ENCODE measurements at places on chromosomes 1 and 21.

DNA sequence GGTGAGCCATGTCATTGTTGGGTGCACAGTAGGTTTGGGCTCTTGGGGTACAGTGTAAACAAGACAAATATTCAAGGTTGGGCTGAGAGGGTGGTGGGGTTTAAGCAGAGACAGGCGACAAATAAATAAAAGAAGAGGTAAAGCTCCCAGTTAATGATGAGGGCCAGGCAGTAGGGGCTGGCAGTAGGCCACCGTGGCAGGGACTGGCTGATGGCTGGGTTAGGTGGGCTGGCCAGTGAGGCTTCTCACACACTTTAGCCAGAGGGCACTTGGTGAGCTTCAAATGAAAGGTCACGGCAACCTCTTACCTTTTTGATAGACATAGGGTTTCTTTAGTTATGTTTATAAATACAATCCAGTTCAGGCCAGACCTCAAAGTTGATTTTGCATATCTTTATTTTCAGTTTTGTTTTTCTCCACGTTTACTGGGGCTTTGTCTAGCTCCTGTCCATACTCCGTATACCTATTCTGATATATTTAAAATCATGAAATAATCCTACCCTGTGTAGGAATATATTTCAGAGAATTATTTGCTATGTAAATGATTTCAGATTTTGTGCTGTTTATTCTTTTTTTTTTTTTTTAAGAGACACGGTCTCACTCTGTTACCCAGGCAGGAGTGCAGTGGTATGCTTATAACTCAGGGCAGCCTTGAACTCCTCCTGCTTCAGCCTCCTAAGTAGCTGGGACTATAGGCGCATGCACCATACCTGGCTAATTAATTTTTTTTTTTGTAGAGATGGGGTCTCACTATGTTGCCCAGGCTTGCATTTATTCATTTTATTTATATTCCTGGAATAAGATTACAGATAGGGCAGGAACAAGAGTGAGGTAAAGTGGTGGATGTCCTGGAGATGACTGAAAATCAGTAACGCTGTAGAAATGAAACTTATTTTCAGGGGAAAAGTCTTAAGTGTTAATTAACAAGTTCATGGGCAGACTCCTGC is 122.7 kb downstream of the RYR2 start:
- DNase-seq = no peak

DNA sequence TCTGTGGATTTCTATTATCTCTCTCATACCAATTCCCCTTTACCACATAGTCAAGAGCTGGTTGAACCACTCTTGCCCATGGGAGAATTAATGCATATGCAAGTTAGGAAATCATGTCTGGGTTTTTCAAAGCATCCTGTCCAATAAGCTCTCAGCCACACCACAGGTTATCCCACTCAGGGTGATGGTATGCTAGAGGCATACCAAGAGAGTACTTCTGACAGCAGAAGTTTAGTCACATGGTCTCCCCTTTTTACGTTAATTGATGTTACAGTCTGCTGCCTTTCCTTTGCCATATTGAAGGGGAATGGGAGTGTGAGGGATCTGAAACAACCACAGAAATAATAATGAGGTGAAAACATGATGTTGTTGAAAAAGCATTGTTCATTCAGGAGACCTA is 135.8 kb upstream of the PBX1 start:
- no peak for DNase-seq

GRCh38 chr1:207495801-207496792 is at the start of gene CR1:
Gene CR1 (plus strand): TSS chr1:207496157. CDS start chr1:207496268, 111 bp downstream.
- DNase-seq = peak; percentile 13

DNA sequence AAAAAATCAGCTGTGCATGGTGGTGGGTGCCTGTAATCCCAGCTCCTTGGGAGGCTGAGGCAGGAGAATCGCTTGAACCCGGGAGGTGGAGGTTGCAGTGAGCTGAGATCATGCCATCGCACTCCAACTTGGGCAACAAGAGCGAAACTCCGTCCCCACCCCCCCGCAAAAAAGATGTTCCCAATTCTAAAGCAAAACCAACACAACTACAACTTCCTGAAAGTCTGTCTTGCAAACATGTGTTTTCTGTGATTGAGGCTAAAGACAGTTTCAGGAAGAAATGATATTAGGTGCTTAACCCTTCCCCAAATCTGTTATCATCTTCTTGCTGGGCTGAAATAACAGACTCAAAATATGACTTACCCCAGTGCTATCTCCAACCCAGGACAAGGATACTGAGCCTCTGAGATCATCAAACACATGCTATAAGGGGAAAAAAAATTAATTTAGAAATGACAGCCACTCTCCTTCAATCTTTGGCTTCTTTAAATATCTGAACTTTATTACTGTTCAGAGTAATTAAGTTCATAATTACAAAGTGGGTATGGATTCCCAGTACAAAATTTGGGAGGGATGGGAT is 28.5 kb downstream of the SORT1 start:
- no peak for DNase-seq

GRCh38 chr1:18716112-18716784 is 85.6 kb downstream of the PAX7 start:
- no peak for DNase-seq

DNA sequence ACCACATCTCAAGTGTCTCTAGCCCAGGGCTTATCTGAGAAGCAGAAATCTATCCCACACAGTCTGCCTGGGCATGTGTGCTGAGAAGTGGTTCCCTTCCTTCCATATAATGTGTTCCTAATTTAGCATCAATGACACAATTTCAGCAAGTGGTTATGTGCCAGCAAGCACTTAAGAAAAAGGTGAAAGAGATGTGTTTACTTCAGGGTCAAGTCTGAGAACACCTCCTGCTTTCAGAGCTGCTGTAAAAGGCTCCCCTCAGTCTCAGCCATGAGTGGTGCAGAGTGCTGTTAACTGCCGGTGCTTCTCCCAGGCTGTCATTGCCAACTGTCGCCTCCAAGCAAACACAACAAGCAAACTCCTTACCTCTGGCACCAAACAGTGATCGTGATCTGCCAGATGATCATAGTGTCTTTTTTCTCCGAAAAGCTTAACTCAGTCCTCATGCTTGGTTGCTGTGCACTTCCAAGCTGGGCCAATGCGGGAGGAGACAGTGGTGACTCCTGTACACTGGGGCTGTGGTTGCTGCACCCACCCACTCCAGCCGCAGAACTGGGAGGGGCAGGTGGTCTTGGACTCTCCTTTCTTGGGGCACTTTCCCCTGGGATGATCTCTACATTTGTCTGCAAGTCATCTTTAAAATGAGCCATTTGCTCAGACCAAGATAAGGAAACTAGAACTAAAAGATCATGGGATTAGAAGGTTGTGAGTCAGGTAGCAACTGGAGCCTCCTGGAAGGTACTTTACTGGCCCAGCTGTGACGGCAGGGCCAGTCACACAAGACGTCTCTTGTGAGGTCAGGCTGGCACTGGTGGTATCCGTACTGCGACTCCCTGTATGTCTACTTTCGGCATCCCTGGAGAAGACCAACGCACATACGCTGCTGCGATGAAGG is 32.4 kb downstream of the ATP1A1 start:
- no peak for DNase-seq

- DNase-seq = no peak
These were observed 68.9 kb upstream of the FAM78B start for GRCh38 chr1:166235728-166236127.

DNA sequence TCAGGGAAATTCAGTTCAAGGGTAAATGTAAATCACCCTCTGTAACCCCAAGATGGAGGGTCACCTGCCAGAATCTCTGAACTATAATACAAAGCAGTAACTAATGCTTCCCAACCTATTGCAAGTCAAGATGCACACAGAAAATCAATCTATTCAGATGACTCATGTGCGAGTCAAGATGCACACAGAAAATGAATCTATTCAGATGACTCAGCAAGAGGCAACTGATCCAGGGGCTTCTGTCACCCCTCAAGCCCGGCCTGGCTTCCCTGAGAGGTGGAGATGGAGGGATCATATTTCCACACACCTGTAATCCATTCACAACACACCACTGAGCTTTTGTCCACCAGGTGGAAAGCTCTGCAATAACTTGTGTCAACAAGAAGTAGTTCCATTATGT is 17.4 kb upstream of the HIVEP3 start:
- DNase-seq = no peak

GRCh38 chr1:221667504-221667903 is 74.4 kb downstream of the DUSP10 start:
- DNase-seq = no peak

GRCh38 chr1:61605607-61606321 is 119.2 kb downstream of the TM2D1 start:
- no peak for DNase-seq

GRCh38 chr1:204002614-204003013 is 70.3 kb upstream of the SOX13 start:
- no peak for DNase-seq

GRCh38 chr1:184387476-184388318 is 868 bp downstream of the C1orf21 start:
- DNase-seq = no peak

DNA sequence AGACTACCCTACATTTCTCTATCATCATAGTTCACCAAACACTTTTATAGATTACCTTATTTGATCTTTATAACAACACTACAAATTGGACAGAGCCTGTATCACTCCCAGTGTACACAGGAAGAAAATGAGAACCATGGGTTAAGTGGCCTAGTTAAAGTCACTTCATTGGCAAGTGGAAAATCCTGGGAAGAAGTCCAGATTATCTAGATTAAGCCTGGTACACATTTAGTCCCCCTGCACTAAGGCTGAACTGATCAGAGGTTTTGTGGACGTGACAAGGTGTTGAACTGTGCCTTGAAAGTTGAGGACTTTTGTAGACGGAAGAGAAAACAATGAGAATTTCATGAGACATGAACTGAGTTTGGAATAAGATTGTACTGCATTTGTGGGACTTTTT is 7.5 kb upstream of the USH2A start:
- no peak for DNase-seq

- no peak for DNase-seq
These were observed 537.3 kb upstream of the PLXNA2 start for GRCh38 chr1:208781391-208782045.

- no peak for DNase-seq
These were observed 128.3 kb downstream of the NOS1AP start for GRCh38 chr1:162197615-162198421.

- DNase-seq = no peak
These were observed 255.5 kb upstream of the SGIP1 start for GRCh38 chr1:66278260-66279021.

DNA sequence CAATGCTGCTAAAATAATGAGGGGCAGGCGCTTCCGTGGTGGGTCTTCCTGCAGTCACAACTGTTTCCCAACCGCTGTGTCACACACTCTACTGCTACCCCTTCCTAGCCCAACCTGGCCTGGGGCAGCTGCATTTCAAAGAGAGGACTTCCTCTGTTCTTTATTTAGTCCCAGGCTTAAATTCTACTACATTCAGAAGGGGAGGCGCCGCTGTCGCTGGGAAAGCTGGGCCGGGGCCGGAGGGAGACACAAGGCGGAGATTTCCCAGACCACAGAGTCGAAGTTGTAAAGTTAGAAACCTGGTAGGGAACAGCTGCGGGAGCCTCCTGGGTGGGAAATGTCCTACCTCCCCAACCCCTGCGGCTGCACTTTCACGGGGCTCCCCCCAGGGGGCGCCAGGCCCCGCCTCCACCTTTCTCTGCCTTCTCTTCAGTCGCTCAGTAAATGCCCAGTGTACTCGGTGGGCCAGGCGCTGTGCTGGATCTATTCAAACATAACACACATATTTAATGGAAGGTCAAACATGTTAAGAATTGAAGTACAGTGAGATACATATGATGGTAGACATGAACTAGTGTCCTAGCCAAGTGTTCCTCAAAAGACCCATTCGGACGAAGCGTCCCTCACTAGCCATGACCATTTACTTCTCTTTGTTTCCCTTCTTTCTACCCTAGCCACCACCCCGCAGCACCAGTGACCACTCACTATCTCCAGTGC is 23.1 kb downstream of the DYRK3 start:
- DNase-seq = peak; percentile 27

DNA sequence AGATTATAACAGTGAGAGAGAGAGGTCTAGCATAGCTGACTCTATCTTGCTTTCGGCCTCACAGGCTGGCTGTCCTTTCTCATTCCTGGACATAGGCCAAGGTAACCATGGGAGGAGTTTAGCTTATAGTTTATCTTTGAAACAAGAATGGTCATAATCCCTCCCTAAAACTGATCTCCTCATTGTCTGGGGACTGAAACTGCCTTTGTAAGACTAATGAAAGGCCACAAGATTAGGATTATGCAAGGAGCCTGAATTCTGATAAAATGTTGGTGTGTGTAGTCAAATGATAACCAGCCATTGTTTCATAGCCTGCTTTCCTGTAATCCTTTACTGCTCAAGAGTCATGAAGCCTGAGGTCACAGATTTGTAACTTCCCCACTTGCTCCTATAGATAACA is 131.9 kb upstream of the LYPLAL1 start:
- DNase-seq = no peak

GRCh38 chr1:62784509-62785365 is 805 bp downstream of the ATG4C start:
- DNase-seq = no peak

DNA sequence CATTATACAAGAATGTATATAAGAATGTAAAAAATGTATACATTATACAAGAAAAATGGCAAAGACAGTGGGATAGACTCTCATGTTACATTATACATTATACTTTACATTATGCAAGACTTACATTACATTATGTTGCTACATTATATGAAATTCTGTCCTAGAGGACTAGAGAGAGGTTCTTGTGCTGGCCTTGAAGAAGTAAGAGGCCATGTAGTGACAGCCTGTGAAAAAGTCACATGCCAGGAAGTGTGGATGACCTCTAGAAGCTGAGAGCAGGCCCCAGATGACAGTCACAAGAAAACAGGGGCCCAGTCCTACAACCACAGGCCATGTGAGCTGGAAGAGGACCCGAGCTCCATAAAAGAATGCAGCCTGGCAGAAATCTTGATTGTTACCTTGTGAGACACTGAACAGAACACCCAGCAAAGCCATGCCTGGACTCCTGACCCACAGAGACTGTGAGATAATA is 30.5 kb upstream of the AHCYL1 start:
- no peak for DNase-seq

DNA sequence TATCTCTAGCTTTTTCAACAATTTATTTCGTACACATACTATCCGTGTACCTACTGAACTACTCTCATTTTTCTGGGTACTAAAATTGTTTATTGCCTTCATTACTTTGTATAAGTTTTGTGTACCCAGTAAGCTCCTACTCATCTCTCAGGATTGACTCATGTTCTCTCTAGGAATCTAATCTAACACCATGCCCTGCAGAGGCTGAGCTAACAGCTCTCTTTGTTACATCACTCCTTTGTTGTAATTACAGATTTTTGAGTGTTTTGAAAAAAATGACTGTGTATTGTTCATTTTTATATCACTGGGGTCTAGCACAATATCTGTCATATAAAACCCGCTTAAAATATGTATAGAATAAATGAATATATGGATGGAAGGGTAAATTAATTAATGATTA is 167.1 kb downstream of the ATP6V1G3 start:
- DNase-seq = no peak

GRCh38 chr1:43072314-43072713 is 99.8 kb downstream of the EBNA1BP2 start:
- no peak for DNase-seq

- DNase-seq = no peak
These were observed 43.5 kb downstream of the UBE2G2 start for GRCh38 chr21:44758141-44758561.

- peak; percentile 18 for DNase-seq
These were observed 833 bp upstream of the DIP2A start for GRCh38 chr21:46457801-46458314.

All from activated CD4-positive, alpha-beta T cell treated with anti-CD3 and anti-CD28 coated beads, Interleukin-2, amount 50 U/mL, for 4 hours (primary cell).